ENCODE measurements at places on chromosomes 7 and 10.

DNA sequence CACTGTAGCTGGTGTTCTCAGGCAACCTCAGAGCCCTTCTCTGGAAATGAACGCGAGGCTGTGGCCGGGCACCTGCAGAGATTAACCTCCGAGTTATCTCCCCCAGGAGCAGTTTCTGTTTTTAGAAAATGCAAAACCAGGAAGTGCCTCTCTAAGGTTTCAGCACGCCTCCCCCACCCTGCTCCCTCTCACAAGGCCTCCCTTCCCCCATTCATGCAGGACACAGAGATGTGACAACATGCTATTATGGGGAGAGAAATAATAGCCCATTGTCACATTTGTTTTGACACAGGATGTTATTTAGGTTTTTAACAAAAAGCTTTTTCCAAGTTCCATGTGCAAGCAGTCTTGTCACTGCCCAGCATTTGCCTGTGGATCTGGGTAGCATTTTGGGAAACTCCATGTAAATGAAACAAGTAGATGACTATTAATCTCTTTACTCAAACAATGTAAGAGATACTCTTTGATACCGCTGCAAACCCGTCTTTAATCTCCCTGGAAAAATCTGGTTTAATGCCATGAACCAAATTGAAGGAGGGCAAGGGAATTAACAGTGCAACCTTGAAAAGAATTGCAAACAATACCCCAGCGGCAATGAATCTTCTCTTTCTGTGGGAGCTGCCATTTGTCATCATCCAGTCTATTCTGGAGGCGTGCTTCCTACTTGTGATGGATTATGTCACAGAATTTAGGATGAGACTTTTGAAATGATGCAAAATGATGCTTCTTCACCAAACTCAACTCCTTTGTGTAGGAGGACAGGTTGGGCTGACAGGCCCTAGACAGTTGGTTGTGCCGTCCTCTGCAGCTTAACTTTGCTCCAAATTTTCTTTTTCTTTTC, 86.5 kb upstream of the NMT2 start:
- no peak for DNase-seq

DNA sequence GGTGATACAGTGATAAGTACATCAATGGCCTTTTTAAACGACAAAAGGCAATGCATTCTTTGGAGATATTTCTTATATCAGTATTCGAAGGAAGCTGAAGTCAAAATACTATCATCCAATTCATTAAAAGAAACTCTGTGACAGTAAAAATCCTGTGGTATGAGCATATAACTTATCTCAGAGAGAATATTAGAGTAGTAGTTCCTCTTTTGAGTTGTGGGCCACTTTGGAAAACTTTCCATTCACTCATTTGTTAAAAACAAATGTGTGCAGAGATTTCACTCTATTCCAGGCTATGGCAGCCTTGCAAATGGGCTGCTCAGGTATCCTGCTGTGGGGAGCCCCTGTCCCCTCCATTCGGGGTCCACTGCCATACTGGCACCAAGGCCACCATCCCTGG, 55.3 kb upstream of the ZNF438 start:
- DNase-seq = no peak

GRCh38 chr10:100146398-100146797, 39.4 kb downstream of the ERLIN1 start:
- DNase-seq = no peak

GRCh38 chr7:101535351-101535751, 93.7 kb downstream of the MYL10 start:
- DNase-seq = no peak

DNA sequence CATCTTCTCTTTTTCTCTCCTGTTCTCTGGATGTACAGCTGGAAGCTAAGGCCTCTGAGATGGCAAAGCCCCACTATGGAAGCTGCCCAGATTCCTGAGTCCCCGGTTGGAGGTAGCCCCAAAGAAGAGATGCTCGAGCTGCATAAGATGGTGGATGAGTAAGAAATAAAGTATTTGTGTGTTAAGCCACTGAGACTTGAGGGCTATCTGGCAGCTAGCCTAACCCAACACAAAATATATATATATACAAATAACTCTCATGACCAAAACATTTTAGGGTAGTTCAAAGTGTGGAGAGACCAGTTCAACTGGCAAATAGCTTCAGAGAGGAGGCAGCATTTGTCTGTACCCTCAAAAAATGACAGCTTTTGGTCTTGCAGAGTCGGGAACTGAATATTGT, 72.4 kb upstream of the PDE1C start:
- no peak for DNase-seq

DNA sequence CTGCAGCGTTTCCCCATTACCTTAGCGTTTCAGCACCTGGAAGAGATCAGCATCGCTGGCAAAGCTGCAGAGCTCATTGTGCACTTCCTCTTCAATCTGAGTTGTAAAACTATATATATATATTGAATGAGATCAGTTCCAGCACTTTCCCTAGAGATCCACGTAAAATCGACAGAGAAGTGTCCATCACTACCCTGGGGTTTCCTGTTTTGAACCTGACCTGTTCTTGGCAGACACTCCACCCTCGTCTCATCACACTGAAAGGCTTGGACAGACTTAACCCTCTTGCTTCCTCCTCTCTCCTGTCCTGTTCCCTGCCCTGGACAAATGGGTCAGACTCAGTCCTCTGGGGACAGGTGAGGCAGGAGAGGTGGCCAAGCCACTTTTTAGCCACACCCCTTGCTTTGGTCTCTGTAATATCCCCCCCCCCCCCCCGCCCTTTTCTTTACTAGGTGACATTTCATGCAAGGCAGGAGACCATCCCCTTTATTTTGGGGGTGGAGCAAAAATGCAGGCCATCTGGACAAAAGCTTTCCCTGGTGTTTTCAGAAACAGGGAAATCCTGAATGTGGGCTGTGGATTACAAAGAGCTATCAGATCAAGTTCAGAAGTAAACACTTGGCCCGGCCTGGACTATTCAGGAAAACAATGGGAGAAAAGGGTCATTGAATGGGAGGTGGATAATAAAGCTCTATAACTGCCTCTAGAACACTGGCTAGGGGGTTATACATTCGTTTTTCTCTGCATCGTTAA, 83.7 kb upstream of the KDM7A start:
- no peak for DNase-seq

DNA sequence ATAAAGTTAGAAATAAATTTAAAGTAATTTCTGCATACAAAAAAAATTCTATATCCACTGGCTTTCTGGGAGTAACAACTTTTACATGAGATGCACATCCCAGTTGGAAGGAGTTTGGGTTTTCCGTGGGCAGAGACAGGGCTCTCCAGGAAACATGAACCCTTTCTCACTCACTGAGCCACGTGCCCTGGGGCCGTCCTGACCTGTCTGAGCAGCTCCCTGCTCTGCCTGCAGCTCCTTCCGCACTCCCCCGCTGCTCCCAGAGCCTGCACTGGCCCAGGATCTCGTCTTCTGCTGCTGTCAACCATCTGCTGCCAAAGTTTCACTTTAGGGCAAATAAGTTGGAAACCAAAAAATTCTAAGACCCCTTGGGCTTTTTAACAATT, 169.1 kb downstream of the DIP2C start:
- no peak for DNase-seq

GRCh38 chr7:64581926-64582894, 19.3 kb upstream of the ZNF680 start:
- DNase-seq = no peak

- DNase-seq = no peak
These were observed 240.0 kb downstream of the TEX36 start for GRCh38 chr10:125442856-125443540.

- DNase-seq = no peak
These were observed 154.5 kb downstream of the SGMS1 start for GRCh38 chr10:50469288-50469687.

DNA sequence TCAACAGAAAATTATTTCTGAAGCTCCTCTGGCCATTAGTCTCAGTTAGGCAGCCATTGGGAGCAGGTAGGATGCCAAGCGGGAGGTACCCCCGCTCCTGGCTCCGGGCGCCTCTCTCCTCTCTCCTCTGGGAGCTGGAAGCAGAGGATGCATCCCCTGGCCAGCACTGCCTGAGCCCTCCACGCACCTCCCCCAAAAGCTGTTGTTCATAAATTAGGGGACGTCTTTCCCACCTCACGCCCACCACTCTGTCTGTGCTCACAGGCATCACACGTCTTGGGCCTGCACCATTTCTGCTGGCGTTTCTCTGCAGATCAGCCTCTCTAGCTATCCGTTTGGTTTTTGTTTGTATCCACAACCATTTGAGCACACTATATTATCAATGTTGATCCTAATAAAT, 609.0 kb upstream of the FOXK1 start:
- DNase-seq = peak; percentile 7

DNA sequence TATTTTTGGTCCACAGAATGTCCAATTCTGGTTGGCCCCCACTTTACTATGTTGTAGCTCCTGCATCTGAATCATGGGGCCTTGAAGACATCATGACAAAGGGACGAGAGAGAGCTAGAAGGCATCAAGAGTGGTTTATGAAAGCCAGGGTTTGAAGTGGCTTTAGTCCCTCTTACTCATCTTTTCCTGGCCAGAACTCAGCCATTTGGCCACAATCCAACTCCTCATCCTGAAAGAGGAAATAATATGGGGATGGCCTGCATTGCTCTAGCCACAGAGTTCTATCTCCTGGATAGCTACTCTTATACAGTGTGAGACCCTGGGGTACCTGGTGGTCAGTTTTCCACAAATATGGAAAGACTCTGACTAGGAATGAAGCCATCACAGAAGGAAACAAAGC, 418.9 kb downstream of the XPNPEP1 start:
- no peak for DNase-seq

- no peak for DNase-seq
These were observed 704 bp downstream of the ZNRF2 start for GRCh38 chr7:30285067-30285535.

- peak; percentile 63 for DNase-seq
These were observed 41.6 kb upstream of the LYZL2 start for GRCh38 chr10:30671026-30671616.

- peak; percentile 8 for DNase-seq
These were observed 30.5 kb upstream of the ZNF273 start for GRCh38 chr7:64872351-64873154.
